Inflammatory macrophage (primary cell): ENCODE measurements at places on chromosomes 7 and 10.

GRCh38 chr10:129580010-129580409 lies 113.0 kb downstream of the MGMT start:
- no peak for DNase-seq

DNA sequence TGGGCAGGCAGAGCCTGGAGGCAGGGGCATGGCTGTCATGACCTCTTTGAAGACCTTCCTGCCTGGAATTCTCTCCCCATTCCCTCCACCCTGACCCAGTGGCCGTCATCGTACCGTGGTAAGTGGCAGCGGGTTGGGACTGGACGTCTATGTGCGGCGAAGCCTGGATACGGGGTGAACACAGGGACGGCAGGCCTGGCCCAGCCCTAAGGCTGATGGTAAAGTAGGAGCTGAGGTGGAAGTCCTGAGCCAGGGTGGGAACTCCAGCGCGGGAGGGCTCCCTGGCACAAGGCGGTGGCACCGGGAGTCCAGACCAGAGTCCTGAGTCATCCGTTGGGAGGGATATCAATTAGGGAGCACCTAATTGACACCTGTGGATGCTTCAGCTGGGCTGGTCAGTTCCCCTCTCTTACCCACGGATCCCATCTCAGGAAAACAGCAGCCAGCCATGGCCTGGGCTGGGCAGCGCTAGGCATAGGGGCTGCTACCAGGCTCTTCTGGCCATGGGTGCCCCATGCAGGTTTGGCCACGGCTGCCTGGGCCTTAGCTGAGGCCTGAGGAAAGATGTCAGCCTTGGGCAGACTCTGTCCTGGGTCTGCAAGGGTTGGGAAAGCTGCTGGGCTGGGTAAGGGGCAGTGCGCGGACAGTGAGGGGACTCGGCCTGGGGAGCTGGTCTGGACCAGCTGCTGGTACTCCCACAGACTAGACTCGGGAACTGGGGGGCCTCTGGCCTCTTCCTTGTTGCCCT lies 3.3 kb downstream of the PPIF start:
- DNase-seq, result no peak

DNA sequence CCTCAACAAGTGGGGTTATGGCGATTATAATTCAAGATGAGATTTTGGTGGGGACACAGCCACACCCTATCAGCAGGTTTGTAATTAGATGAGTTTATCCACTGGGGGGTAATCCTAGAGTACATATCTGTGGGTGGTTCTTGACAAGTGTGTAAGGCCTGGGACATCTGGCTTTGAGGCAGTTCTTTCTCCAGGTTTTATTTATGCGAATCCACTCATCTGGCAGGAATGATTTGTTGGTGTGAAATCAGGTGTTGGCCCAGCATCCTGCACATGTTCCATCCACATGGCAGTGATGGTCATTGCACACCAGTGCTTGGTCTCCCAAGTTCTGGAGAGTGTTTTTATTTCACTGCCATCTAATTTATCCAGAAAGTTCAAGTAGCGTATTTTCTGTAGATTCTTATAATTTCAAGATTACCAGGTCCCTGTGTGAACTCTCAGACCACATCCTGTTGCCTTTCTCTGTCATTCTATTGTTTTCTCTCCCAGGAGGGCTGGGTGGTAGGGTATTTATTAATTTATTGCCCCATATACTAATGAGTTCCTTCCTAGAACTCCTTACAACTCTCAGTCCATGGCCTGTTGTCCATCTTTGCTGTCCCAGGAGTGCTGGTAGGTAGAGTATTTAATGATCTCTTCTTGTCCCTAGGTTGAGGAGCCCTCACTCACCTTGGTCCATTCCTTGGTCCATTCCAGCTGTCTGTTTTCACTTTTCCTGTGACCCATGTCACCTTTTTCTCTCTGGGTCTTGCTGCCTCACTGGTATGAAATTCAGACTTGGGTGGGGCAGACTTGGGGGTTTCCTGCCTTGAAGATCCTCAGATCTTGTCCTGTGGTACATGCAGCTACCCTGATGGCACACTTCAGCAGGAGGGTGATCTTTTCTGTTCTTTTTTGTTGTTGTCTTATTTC lies 10.4 kb downstream of the RALA start:
- no peak for DNase-seq

- DNase-seq, result no peak
These were observed 309.0 kb upstream of the IMMP2L start for GRCh38 chr7:111871283-111871682.

DNA sequence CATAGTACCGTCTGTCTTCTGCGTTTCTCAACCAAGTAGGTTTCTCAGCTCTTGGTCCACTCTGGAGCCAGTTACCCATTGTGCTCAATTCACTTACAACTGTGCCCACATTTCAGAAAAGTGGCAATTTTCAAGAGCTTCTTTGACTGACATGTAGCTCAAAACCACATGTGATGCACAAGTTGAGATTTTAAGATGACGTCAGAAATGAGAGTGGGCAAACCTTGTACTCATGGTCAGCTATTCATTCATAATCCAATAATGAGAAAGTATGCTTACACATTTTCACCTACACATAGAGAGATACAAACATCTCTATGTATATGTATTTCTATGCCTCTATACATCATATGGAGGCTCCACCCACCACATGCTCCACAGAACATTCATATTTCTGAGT lies 487.2 kb upstream of the AKR1E2 start:
- DNase-seq, result no peak

DNA sequence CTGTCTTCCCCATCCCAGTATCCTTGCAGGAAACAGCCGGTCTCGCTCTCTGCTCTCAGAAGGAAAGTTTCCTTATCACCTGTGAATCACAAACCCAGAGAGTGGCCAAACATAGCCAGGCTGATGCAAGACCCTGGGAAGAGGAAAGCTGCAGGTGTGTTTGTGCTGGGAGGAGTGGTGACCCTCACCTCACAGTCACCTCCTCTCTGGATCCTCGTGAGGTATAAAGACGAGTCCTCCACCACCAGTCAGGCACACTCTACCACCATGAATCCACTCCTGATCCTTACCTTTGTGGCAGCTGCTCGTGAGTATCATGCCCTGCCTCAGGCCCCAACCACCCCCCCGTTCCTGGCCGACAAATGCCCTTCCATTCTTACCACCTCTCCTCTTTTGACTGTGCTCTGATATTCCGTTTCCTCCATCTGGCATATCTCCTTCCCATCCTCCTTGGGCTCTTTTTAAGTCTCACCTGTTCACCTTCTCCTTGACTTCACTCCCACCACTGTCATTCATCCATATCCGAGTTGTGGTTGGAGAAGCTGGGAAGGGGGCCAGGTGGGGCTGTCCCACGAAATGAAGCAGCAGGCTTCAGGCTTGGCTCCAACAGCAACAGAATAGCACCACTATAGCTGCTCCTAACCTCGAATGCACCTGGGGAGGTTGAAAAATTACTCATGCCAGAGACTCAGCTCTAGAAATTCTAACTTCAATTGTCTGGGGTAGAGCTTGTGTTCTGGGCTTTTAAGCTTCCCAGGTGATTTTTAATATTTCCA lies at the start of gene PRSS1:
Gene PRSS1 (plus strand): TSS at position 255 of the 776 bp plus-strand sequence. CDS start 13 bp downstream, at position 268.
- DNase-seq, result no peak

GRCh38 chr10:88209837-88210561 lies 346.6 kb downstream of the PTEN start:
- DNase-seq, result no peak

DNA sequence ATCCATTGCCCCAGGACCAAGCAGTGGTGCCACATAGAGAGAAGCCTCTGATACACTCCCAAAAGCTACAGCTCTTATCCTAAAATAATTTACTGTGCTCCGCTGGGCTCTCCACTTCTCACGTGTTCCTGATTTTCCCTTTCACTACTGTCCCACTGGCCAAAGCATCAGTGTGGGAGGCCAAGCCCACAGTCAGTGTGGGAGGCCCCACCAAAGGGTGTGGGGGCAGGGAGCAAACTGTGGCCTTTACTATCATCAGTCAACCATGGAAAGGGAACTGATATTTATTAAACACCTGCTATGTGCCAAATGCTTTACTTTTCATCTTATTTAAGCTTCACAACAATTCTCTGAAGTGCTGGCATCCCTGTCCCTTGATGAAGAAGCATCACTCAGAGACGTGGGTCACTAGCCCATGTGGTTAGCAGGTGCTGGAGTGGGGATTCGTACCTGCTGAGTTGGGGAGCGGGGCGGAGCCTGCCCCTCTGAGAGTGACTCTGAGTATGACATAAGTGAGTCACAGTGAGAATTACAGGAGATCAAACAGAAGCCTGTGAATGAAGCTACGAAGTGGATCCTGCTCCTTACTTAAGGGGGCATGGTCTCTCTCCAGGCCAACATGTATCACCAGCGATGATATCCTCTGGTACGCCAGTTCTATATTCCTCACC lies 50.4 kb downstream of the PYROXD2 start:
- no peak for DNase-seq

GRCh38 chr10:130003787-130004613 lies 39.9 kb upstream of the EBF3 start:
- DNase-seq, result no peak
